Central memory CD4-positive, alpha-beta T cell (primary cell): ENCODE measurements at places on chromosomes 13 and 19.

- no peak for DNase-seq
Measured at GRCh38 chr13:98794498-98794897, 42.0 kb upstream of the SLC15A1 start.

GRCh38 chr19:44696939-44697669, 1.8 kb upstream of the CEACAM16 start:
- DNase-seq: no peak

GRCh38 chr13:93525087-93525486, 298.5 kb downstream of the GPC6 start:
- DNase-seq: no peak

DNA sequence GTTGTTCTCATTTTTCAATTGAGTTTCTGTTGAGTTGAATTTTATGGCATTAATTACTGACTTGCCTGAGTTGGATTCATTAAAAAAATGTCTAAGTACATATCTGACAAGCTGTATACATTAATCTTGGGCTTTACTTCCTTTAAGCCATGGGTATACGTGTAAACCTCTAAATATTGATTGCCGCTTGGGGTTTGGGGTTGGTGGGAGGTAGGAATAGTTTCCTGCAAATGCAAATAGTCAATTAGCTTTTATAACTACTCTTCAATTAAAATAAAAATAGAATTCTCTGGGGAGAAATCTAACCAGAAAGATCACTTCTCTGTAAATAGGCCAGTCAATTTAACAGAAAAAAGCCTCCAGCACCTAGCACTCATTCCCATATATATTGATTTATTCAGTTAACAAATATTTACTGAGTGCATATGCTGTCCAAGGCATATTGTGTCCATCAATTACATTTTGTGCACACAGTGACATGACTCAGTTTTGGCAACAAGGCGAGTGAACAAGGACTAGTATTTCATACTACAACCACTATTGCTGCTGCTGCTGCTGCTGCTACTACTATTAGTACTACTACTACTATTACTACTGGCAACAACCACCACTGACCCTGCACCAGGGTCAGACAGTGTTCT, 306.8 kb downstream of the RFC3 start:
- no peak for DNase-seq

- peak; percentile 18 for DNase-seq
Measured at GRCh38 chr13:73767191-73767741, 366.9 kb downstream of the KLF12 start.

DNA sequence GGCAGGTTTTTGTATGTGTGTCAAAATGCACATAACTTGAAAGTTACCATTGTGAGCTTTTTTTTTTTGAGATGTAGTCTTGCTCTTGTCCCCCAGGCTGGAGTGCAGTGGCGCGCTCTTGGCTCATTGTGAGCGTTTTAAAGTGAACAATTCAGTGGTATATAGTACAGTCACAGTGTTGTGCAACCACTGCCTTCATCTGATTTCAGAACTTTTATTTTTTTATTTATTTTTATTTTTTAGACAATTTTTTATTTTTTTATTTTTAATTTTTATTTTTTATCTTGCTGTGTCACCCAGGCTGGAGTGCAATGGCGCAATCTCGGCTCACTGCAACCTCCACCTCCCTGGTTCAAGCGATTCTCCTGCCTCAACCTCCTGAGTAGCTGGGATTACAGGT, 15.0 kb downstream of the SLC25A42 start:
- no peak for DNase-seq

- no peak for DNase-seq
Measured at GRCh38 chr13:60351326-60351725, 45.7 kb upstream of the TDRD3 start.

DNA sequence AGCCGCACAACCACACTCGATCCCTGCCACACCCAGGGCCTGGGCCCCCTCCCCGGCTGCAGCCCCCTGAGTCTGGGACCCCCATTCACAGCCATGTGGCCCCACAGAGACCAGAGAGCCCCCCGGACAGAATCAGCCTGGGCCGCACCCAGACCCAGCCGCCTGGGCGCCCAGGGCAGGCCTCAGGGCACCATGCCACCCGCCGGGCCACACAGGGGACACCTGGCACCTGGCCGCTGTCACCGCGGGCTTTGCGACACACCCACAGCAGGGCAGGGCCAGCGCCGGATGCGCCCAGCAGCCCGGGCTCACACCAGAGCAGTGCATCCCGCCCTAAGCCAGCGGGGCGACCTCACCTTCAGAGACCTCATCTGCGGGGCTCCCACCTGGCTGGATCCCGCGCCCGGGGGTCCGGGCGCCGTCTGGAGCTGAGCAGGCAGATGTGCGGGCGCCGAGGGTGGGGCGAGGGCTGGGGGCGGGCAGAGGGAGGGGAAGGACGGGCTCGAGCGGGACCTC, 443 bp downstream of the TBXA2R start:
- no peak for DNase-seq

DNA sequence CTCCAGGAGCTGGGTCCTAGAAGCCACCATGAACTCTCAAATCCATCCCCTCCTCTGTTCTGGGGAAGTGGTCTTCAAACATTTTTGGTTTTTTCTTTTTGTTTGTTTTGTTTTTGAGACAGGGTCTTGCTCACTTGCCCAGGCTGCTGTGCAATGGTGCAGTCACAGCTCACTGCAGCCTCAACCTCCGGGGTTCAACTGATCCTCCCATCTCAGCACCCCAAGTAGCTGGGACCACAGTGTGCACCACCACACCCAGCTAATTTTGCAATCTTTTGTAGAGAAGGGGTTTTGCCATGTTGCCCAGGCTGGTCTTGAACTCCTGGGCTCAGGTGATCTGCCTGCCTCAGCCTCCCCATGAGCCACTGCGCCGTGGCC, 7.0 kb downstream of the BLVRB start:
- DNase-seq: no peak

DNA sequence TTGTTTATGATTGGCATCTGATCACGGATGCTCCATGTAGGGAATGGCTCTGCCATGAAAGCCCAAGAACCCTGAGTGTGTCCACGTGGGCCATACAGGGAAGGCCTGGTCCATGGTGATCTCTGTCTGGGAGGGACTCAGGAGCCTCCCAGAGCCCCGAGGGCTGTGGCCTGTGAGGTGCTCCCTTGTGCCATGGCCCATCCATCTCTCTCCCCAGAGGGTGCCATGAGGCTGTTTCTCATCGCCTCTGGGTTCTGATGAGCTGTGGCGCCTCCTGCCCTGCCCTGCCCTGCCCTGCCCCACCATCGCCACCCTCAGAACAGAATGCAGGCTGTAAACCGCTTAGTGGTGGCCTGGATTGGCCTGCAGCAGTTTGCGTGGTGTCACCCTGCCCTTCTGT, 83.1 kb downstream of the ATP11A start:
- DNase-seq: no peak

DNA sequence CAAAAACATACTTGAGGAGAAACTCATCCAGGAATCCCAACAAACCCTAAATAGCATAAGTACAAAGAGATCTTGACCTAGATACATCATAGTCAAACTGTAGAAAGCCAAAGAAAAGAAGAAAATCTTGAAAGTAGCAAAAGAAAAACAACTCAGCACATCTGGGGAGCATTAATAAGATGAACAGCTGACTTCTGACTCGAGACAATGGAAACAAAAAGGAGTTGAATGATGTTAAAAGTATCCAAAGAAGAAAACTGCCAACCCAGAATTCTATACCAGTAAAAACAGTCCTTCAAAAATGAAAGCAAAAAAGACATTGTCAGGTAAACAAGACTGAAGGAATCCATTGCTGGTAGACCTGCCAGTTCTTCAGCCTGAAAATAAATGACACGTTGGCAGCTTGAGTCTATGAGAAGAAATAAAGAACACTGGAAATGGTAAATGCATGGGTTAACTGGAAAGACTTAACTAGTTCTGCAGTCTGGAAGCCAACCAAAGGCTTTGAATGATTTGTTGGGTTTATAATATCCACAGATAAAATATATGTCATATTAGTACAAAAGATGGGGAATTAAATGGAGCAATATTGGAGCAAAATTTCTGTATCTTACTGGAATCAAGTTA, 46.8 kb downstream of the TSSK6 start:
- no peak for DNase-seq

GRCh38 chr19:39410017-39410830, 2.2 kb upstream of the PLEKHG2 start:
- peak; percentile 81 for DNase-seq

- DNase-seq: no peak
Measured at GRCh38 chr19:17829855-17830566, 8.7 kb upstream of the INSL3 start.

DNA sequence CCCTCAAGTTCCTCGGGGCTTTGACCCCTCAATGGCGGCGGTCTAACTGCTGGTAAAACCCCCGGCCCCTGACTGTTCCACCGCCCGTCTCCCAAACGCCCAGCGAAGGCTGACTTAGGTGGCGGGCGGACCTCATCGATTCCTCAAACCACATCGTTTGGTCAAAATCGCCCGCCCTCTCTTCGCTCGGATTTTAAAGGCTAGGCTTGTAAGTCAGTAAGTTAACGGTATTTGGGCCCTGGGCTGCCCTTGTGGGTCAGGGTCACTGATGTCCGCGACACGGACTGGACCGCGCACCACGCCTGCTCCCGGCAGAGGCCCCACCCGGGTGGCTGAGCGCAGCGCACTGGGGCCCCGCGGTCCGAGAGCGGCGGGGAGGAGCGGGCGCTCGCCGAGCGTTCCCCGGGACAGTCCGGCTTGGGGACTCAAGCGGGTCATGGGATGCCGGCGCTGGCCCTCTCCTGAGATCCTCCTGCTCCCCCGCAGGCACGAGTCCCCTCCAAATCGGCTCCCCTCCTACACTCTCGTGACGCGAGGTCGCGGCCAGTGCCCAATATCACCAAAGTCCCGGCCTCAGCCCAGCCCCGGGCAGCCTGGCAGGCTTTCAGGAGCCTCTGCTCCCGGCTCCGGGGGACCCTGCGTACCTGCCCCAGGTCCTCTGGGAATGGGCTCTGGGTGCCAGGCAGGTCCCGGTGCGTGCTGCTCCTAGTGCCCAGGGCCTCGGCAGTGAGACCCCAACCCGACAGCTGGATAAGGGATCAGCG, 1.0 kb downstream of the FLT1 start:
- DNase-seq: no peak

GRCh38 chr19:36771261-36772231, 1.1 kb downstream of the ZNF850 start:
- DNase-seq: no peak

DNA sequence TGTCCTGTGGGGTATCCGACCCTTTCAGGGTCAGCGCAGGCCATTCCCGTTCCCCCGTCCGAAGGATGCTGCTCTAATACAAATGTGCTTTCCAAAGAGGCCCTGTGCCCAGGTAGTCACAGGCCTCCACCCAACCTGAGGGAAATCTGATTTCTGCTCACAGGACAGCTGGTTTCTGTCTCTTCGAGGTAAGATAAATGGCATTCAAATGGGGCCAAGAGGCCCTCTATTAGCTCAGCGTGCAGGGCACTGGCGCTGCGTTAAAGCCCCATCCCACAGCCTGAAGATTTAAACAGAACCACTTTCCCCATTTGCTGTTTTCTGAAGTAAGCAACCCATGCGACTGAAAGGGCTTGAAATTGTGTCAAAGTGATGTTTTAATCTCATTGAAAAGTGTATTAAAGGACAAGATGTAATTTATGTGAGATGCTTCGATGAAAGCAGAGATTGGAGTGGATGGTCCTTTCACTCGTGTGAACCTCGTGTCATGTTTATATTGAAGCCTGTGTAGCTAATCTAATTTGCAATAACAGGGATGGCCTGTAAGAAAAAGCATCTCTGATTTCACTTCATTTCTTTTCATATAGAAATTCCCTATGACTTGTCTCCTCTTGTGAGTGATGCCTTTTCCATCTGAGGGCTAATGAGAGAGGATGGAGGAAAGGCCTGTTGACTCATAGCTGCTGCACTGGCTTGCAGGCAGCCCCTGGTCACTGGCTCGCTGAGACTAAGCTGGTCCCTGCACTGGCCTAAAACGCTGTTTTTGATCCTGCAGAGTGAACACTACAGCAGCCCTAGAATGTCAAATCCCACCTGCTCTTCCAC, 7.3 kb upstream of the SOX1 start:
- no peak for DNase-seq

DNA sequence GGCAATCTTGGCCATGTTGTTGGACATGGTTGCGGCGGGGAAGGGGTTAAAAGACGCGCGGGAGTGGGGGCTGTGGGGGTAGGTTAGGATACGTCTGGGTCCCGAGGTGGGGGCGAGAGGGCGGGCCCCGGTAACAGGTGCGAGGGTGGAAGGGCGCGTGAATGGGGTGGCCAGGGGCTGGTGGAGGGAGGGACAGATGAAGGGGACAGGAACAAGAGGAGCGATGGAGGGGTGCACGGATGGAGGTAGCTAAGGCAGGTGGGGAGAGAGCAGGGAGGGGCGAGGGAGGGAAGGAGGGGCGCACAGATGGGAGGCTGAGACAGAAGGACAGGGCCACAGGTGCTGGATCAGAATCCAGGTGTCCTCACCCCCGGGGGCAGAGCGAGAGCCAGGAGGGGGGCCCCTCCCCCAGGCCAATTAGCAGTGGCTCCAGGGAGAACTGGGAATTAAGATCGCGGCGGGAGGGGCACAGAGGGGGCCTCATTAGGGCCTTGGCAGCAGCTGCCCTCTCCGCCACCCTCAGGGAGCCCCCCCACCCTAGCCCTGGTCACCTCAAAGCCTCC, 1.3 kb downstream of the GNG8 start:
- DNase-seq: no peak

- DNase-seq: no peak
Measured at GRCh38 chr19:1496714-1497577, 6.0 kb downstream of the REEP6 start.

DNA sequence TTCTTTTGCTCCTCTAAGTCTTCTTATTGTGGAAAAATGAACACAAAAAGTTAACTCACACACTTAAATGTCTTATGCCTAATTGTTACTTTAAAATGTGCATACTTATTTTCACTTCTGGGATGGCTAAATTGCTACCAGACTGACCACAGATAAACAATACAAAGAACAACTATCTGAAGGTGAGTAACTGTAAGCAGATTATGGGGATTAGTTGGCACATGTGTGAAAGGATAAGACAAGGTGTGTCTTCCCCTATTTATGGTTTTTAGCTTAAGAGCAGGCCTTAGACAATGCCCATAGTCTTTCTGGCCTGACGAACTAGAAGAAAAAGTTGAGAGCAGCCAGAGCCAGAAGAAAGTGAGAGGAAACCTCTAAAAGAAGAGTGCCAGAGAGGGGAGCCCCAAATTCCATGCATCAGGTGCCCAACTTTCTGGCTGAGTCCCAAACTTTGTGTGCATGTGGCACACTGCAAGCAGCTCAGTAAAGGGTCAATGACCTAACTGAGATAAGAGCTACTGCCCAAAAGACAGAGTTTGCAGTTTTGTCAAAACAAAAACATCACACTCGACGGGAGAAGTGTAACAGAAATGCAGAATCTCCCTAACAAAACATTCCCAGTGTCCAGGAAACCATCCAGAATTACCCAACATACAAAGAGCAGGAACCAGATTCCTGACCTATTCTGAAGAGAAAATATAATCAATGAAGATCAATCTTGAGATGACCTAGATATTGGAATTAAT, 375.4 kb downstream of the KCNRG start:
- DNase-seq: no peak

GRCh38 chr19:19948800-19949199, 48.1 kb downstream of the ZNF93 start:
- DNase-seq: no peak

GRCh38 chr19:4260613-4261191, 13.8 kb downstream of the YJU2 start:
- DNase-seq: no peak
